RPMI7951 (cell line): ENCODE measurements at places on chromosomes 3 and 15.

DNA sequence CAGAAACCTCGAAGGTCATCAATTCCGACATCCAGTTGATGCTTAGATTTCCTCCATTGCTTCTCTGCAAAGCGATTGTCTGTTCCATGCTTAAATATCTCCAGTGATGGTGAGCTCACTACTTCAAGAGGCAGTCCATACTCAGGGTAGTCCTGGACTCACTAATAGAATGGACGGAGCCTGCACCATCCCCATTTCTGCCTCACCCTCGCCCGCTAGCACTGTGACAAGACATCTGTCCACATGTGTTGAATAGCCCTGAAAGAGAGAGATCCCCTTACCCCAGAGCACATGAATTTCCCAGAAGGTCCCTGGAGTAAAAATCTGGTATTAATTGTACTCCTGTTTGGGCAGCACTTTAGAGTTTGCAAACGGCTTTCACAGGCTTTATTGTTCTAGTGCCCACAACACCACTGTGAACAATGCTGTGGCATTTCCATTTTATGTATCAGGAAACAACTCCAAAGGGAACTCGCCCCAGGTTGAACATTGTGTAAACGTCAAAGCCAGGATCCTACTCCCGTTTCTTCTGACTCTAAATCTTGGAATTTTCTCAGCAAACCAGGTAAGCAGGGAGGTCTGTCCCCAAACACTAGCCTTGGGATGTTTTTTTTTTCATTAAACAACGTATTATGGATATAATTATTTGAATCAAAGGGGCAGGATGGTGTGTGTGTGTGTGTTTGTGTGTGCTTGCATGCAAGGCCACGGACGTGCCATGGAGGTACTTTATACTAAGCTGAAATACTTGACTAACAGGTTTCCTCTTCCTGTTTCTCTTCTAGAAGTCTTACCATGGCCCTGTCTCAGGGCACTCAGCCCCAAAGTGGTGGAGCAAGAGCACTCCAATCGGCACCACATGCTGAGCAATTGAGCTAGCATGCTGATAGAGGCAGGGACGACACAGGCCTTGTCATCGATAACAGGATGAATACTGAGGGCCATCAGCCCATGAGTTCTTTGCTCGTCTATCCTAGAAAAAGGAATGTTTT lies 198.3 kb downstream of the OPA1 start:
- no peak for DNase-seq

- peak; percentile 16 for DNase-seq
These were observed 46.6 kb upstream of the MRPL3 start for GRCh38 chr3:131549340-131549739.

DNA sequence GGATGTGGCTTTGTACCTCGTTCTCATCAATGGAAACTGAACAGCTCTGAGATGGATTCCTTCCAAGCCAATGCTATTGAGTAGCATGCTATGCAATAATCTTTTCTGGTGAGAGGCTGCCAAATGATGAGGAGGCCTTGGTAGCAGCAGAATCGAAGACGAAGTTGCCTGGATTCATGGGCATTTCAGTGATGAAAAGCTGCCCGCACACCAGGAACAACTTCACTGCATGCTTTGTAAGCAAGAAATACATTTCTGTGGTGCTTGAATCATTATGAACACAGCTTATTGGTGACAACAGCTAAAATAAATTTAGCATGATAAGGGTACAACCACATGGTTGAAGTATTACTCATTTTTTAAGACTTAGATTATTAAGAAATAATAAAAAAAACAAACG lies 246.8 kb upstream of the ROBO1 start:
- no peak for DNase-seq

DNA sequence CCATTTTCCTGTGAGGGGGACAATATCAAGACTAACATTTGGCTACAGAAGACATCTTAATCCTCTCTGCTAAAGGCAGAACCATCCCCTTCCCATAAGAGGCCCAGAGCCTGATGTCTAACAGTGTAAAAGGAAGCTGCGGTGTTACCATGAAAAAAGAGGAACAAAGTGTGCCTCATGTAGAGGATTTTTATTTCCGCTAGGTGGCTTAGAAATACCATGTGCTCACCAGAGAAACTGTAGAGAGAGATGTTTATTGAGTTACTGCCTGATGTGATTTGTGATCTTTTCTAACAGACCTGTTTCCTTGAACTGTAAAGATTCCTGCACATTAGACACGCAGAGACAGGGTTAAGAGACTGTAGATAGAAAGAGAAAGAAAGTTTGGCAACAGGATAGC lies 22.0 kb downstream of the OR5H15 start:
- DNase-seq = peak; percentile 25

DNA sequence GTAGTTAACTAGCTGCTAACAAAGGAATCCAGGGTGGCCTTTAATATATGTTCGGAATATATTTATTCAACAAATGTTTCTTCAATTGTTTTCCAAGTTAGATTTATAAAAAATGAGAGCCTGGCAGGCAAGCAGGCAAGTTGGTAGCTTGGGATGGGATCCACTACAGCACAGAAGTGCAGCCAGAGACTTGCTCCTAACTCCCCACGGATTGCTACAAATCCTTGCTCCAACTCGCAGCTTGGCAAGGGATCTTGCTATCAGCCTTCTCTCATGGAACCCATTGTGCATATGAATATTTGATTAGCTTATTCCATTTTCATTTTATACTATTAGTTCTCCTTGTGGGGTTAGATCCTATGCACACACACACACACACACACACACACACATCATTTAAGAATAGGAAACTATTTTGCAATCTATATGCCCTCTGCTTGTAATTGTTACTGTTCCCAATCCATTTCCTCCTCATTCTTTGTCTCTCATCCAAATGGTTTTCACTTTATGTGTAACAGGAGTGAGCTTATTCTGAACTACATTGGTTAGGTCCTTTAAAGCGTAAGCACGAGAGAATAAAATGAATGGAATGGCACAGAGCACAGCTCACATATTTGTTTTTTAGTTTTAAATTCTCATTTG lies 505.6 kb downstream of the LPP start:
- no peak for DNase-seq

DNA sequence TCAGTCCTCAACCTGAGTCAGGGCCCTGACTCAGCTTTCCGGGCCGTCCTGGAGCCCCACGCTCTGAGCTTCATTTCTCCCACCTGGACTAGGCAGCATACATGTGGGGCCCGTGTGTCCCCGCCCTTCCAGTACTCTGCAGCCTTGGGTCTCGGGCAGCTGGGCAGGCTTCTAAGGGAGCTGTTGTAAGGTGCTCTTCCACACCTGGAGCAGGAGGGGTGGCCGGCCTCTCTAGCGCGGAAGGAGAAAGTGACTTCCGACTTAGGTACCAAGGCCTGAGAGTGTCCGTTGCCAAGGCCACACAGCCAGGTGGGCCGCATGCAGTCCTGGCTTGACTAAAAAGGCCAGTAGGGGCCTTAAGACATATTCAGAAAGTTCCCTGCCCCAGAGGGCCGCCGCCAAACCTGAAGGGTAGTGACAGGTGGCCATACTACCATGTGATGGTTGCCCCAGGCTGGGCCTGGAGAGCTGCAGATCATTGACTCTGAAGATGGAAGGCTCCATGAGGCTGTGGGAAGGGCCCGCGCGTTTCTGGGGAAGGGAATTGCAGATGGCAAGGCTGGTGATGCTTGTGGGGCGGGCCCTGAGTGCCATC lies 9.4 kb upstream of the SEMA3B start:
- DNase-seq = no peak

DNA sequence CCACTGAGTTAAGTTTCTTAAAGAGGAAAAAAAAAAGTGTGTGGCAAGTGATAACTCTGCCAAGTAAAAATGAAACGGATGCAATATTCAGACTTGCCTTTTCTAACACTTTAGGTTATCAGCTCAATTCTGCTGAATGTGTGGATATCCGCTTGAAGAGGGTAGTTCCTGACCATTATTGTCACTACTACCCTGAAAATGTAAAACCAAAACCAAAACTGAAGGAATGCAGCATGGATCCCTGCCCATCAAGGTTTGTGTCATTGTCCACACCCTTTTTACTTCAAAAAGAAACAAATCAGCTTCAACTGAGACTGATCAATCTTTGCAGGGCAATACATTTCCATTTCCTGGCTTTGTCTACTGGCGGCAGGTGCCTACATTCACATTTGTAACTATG lies 236.1 kb downstream of the ADAMTSL3 start:
- no peak for DNase-seq

DNA sequence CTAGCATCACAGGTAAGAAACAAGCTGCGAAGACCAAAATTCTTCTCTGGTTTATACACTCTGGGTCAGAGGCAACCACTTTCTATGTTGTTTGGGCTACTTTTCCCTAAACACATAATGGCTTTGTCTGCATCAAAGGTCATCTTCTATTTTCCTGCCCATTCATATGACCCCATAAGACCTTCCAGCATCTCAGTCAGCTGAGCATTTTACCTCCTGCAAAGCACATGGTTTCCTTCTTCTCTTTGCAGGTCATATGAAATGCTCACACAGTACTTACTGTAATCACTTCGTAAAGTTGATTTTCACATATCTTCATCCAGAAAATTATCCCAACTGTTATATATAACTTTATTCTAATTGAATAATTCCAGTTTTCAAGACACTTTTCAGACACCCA lies 34.8 kb downstream of the LIPC start:
- DNase-seq = no peak

DNA sequence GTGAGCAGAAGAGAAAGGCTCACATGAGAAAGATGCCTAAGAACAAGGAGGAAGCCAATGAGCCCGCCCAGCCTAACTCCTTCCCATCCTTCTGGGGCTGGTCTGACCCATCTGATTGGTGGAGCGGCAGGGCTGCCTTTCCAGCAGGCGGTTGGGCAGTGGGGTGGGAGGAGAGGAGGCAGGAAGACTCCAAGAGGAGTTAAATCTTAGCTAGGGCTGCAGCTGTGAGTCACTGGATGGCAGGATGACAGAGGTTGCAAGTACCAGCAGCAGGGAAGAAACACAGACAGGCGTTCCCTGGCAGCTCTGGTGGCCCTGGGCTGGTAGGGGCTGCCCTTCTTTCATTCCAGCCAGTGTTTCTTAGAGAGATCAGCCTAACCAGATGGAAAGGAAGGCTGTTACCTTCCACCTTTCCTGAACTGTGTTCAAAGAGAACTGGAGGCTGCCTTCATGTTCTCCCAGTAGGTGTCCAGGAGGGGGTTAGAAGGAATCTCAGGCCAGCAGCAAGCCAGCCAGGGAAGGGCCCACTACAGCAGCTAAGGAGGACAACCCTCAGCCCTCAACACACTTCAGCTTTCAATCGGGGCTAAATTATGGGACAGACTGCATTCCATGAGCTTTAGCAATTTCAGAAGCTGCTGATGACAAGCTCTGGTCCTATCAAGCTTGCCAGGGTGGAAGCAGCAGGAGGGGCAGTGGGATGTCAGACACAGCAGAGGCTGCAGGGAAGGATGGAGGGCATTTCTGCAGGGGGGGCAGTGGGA lies 50.3 kb downstream of the CHSY1 start:
- peak; percentile 99 for DNase-seq

- no peak for DNase-seq
These were observed 24.5 kb upstream of the KLF13 start for GRCh38 chr15:31302029-31302657.
